Activated CD4-positive, alpha-beta T cell treated with anti-CD3 and anti-CD28 coated beads, Interleukin-10, Interleukin-2, amounts not matched to agents 100 ng/mL and 50 ng/mL, durations not matched to agents 16 hours and 8 hours (primary cell): ENCODE measurements at places on chromosomes 6 and 20.

DNA sequence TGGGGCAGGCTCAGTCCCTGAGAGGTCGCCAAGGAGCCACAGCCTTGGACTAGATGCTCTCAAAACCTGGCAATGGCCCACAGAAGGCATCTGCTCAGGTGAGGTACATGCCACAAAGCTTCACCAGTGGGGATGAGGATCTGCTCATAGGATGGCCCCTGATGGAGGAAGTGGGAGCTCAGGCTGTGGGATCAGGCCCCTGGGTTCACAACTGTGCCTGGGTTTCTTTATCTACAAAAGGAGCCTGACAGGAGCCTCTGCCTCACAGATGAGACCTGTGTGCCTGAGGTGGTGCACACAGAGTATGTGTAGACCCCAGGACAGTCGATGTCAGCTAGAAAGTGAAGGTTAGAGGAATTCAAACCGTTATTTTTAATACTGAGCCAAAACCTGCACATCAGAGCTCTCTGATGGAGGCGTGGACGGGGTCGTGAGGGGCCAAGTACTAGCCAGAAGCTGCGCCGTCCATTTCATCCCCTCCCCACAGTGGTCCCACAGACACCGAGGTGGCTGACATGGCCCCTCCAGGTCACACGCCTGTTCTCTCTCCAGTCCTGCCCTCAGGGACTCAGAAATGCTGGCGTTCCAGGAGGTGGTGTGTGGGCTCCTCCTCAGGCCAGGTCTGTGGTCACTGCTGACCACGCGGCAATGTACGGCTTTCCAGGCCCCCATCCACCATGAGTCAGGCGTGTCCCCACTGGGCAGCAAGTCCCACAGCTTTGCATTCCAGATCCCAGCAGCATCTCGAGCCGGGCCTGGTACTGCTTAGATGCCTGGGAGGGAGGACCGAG is 33.3 kb downstream of the NTSR1 start:
- no peak for DNase-seq

- DNase-seq = peak; percentile 79
Observed at GRCh38 chr6:29516108-29516507, 28.4 kb upstream of the MAS1L start.

DNA sequence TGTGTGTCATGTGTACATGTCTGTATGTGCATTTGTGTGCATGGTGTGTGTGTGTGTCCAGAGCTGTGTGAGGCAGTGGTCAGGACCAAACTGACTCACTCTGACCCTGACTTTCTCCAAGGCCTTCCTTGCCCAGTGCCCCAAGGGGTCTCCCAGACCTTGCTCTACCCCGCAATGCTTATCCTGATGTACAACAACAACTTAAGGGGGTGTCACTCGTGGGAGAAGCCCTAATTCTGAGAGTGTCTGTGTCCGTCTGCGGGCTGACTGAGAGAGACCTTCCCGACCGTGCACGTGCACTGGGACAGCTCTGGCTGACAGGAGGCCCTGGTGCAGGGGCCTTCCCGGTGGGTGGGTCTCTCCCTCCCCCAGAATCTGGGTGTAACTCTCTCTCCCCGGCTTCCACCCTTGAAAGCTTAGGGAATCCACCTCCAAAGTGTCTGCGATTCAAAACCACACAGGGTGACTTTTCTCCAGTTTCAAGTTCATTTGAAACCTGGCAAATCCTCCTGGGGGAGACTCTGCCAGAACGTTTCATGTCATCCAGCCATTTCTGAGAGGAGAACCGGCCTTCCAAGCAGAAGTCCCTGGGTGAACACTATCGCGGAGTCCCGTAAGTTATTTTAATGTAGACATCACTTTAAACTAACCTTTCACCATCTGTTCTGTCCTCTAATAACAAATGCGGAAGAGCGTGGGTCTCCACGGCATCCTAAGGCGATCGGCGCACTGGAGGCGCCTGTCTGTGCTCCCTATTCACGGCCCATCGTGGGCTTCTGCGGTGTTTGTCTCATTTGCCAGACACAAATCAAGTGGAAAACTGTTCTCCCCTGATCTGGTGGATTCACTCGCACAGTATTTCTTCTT is 225.5 kb downstream of the TAF4 start:
- DNase-seq = no peak

DNA sequence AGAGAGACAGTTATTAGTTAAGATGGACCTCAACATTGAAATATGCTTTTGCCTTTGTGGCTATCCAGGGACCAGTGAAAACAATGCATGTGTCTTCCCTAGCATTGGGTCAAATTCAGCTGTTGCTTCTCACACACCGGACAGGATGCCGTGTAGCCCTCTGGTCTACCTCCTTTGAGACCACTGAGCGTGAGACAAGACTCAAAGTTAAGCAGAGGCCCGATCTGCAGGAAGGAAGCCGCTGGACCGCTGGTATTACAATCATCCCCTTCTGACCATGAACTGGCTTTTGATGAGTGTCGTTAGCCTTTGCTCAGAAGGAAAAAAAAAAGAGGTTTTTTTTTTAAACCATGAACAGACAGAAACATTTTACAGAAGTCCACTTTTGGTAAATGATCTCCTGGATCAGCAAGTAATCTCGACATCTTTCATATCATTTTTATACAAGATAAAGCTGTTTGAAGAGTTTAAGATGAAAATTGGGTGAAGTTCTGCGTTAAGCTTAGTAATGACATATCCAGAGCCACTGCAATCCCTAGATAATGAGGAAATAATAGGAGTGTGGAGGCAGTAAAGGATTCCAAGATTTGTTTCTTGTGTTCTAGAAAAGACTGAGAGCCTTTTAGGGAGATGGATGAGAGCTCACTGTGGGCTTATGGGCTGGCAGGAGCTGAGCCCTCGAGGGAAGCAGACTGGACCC is 622.8 kb downstream of the QKI start:
- DNase-seq = no peak

DNA sequence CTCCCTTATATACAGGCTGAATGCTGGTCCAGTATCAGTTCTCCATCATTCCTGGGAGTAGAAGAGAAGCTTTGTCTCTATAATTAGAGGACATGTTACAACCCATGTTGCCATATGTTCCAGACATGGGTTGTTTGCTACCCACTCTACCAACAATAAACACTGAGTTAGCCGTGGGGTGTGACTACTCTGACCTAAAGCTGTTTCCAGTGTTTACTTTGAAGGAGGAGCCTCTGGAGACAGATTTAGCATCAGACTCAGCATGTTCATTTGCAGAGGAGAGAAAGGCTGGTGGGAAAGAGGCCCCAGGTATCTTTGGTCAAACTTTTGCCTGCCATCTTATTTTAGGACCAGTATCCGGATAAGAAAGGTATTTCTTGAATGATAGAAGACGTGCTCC is 157.9 kb upstream of the SNX9 start:
- DNase-seq = no peak

DNA sequence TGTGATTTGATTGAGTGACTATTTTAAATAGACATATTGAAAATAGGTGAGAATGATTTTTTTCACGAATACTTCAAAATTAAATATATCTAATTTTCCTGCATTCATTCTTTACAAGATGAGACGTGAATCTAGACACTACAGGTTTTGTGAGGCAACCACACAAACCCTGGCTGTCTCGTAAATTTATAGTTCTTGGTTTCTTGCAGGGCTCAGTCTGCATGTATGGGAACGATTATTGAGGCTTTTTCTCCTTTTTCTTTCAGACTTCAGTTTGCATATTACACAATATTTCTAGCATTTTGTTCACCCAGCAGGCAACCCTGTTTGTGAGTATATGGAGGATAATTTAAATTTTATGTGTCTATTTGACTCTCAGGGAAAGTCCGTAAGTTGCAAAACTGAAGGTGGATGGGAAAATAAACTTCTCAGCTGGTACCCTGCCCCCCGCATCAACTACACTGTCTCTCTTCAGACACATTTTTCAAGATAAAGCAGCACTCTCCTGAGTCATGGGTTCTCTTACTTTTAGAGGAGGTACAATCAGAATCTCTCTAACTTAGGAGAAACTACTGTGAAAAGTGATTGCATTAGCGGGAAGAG is 1349.3 kb downstream of the GRIK2 start:
- DNase-seq = no peak

GRCh38 chr20:23568320-23568970 is at the start of gene CST9L:
Gene CST9L (minus strand): TSS chr20:23568484. CDS start chr20:23568450, 34 bp downstream.
- no peak for DNase-seq

DNA sequence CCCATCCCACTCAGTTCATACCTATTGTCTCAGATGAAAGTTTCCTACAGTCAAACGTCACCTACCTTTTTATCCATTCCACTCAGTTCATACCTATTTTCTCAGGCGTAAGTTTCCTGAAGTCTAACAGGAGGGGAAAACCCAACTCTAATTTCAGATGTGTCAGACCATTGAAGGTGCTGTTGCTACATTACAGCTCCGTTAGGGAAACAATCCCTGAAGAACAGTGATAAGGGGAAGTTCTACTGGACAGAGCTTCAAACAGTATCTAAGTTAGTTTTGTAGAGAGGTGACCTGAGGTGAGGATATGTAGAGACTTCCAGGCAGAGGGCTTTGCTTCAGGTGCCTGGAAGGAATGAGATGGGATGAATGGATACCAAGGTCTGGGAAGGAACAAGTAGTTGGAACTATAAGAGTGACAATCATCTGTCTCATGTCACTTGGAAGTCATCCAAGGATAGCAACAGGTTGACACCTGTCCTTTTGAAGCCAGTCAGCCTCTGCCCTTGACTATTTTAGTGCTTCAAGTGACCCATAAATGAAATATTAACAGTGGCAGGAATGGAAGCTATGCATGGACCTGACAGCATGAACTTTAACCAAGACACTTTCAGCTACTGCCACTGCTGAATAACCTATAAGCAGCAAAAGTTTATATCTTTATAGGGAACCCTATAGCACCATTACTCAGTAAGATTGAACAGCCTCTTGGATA is 191.6 kb upstream of the MOCS1 start:
- DNase-seq = no peak

DNA sequence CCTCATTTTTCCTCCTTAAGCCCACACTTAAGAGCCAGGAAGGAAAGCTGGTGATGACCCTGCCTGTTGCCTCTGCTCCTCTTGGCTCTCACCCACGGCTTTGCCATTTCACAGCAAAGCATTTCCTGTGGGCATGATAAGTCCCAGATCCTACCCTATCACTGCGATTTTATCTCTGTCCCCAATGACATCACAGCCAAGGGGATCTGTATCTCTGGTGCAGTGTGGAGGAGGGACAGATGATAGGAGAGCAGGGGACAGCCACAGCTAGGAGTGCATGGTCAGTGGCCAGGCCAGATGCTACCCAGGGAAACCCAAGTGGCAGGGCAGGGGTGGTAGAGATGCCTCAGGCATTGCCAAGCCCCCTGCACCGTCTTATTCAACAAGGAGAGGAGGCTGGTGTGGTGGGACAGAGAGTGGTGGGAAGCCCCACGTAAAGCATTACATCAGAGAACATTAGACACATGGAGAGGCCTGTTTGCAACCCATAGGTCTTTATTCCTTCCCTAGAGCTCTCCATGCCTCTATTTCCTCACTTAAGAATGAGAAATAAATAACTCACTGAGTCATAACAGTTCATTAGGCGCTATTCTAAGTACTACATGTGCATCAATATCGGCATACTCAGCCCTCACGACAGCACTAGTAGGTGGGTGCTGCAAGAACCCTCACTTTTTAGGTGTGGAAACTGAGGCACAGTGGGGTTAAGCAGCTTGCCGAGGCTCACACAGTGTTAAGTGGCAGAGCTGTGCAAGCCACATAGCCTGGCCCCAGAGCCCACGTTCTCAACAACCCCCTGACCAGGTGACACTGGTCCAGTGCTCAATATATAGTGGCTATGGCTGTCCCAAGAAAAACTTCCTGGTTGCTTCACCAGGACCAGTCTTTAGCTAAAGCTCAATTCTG is 4.6 kb downstream of the TFEB start:
- DNase-seq = peak; percentile 38

- peak; percentile 28 for DNase-seq
Observed at GRCh38 chr6:110102411-110102810, 77.1 kb downstream of the WASF1 start.

DNA sequence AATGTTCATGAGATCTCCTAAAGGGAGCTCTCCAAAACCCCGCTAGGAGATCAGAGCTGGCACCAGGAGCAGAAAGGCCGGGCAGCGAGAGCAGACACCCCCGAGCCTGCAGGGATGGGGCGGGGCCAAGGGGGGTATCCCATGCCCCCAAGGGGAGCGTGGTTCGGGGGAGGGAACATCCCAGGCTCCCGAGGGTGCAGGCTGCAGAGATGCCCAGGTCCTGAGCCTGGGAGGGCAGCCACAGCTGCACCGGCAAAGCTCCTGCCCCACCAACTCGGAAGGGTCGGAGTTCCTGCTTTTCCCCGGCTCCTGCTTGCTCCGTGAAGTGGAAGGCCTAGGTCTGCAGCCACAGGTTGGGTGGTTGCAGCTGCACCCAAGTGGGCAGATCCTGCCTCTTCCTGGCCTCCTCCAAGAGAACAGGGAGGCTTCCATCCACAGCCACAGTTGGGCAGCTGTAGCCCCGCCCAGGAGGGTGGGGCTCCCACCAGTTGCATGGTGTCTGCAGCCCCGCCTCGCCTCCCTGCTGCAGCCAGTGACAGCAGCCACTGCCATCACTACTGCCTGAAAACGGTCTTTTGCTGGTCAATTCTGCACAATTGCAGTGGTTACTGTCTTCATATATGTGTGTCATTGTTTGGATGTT is 13.4 kb upstream of the GMNN start:
- DNase-seq = peak; percentile 13

- DNase-seq = no peak
Observed at GRCh38 chr20:62051144-62051543, 14.5 kb downstream of the TAF4 start.

GRCh38 chr6:12007473-12007872 is 4.6 kb upstream of the HIVEP1 start:
- no peak for DNase-seq

- no peak for DNase-seq
Observed at GRCh38 chr20:59105581-59105980, 58.0 kb upstream of the ZNF831 start.

- no peak for DNase-seq
Observed at GRCh38 chr20:44412402-44413144, 57.1 kb downstream of the HNF4A start.

DNA sequence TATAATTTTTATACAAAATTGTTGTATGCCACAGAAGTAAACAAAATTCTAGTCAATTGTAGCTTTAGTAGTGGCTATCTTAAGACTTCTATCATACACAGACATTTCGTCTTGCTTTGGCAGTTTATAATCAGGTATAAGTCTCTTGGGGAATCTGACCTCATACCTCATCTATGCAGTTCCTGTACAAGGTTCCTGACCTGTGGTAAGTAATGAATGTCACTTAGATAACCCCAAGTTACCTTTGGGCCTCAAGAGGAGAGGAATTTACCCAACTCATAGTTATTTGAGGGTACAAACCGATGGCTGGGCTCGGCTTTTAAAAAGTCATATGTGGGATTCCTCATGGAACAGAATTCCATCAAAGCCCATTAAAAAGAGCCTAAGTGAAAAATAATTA is 58.8 kb upstream of the UNC93A start:
- DNase-seq = no peak

GRCh38 chr20:25368976-25369375 is 21.7 kb downstream of the ABHD12 start:
- no peak for DNase-seq
